Spleen (tissue), 13 donors: ENCODE measurements at places on chromosomes 4 and X.

DNA sequence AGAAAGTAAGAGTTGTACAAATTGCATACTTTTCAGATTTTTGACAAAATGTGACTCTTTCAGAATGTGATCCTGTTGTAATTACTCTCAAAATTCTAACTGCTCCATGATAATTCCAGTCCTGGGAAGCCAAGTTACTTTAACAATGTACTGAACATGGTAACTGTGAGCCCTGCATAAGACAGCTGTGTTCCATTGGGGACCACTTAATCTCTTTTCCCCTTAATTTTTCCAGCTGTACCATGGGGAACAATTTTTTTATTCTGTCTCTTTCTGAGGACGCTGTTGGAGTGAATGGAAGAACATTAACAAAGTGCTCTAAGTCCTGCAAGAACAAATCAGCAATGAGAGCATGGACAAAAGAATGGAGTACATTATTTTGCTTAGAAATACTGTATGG is 95.8 kb downstream of the UPRT start:
- no peak for DNase-seq

DNA sequence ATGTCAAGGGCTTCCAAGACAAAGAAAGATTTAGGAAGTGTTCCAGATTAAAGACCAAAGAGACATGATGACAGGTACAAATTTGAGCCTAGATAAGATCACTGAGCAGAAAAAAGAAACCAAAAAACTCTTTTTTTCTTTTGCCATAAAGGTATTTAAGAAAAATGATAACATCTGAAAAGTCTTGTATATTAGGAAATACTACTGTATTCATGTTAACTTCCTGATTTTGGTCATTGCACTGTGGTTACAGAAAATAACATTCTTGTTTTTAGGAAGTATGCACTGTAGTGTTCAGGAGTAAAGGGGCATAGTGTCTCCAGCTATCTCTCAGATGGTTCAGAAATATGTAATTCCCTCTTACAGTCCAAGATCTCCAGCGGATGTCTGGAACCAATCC is 37.1 kb downstream of the RWDD4 start:
- no peak for DNase-seq

DNA sequence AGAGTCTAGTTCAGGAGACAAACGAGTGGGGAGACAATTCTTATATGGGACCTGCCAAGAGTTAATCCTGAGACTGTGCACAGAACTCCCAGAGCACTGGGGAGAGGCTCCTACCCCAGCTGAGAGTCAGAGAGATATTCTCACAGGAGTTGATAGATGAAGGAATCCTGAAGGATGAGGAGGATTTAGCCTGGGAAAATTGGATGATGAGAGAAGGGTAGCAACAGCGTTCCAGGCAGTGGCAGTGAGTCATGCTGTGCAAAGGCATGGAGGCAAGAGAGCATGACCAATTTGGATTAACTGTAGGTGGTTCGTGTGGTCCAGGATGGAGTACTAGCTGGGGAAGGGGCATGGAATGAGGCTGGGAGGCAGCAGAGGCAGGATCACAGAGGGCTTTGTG is 318.6 kb downstream of the LDB2 start:
- no peak for DNase-seq

DNA sequence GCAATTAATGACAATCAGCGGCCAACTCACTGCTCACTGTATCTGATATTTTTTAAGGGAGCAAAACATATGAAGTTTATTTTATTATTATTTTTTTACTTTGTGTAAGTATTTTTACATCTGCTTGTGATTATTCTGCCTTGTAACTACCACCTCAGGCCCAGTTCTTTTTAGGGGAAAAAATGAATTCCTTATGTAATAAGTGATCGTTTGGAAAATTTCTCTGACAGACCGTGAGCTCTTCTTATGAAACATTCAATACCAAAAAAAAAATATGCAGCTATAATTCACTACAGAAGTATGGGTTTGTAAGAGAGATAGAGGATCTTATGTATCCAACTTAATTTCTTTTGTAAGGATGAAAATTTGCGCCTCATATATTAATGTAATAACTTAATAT is 33.5 kb upstream of the STOX2 start:
- no peak for DNase-seq

DNA sequence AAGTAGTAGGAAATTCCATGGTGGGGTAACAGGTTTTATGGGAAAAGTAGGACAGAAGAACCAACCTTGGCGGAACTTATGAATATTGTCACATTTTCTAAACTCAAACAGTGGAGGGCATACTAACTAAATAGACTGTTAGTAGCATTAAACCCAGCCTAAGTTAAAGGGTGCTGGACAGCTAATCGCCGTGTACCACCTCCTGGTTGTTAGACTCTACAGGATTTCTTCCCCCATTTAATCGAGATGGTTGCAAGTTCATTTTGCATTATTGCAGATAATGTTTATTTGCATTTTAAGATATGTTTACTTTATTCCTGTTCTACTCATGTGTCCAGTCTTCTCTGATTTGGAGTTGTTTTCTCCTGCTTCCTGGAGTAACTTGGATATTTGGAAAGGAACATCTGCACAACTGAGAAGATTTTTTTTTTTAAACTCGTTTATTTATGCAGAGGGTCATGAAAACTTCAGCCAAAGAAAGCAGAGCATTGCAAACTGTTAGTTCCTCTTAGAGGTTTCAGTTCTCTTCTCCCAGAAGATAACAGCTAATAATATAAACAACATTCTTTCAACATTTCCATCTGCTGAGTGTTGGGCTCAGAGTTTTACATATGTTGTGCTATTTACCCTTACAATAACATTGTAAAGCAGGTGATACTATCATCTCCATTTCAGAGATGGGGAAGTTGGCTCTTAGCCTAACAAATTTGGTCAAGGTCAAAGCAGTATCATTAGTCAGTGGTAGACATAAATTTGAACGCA is 51.5 kb upstream of the TBC1D9 start:
- no peak for DNase-seq

GRCh38 chr4:28690890-28691289 is 1830.2 kb downstream of the STIM2 start:
- no peak for DNase-seq

DNA sequence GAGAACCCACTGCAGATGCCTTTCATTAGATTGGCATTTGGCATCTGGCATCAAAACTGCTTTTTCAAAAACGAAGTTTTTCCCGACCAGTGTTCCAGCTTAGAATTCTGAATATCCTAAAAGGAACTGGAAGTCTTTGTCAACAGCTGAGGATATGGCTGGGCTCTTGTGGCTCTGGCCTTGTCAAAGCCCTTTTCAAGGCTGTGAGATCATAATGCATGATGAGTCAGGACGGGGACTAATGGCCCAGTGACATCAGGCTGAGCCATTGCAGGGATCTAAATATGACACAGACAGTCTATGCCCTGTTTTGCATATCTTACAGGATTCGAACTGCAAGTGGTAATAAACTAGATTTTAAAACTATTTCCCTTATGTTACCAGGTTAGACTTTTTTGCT is 306.4 kb downstream of the PTTG2 start:
- DNase-seq = no peak

DNA sequence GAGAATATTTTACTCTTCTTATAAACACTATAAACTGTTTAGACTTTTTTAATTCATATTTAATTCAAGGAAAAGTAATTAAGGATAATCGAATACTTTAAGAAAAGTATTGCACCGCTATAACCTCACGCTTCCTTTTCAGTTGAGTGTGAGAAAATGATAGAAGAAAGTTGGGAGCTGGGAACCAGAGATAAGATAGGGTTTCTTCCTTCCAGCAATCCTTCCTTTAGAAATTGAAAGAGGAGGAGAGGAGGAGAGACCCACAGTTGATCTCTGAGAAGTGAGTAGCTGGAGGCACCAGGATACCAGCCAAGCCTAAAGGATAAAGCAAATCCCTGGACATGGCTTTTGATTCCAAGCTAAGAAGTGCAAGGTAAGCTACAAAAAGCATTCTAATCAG is 242.3 kb upstream of the NOCT start:
- DNase-seq = no peak
